Natural killer cell treated with Interleukin-12 subunit alpha and Interleukin-12 subunit beta and Interleukin-15 and Interleukin-18, amount 100 ng/mL, for 72 hours (primary cell): ENCODE measurements at places on chromosomes 13 and 19. TPM values are rescaled to one million over a fixed set of nuclear protein-coding genes. Genes with fewer than 3 reads are reported as not detected.

Gene CEACAM7
- total RNA-seq: not detected

Gene SIGLECL1
- total RNA-seq: not detected

- DNase-seq: no peak
- H3K4me1 ChIP-seq: no peaks in the 10 kb centered on the region
- H3K36me3 ChIP-seq: no peaks in the 10 kb centered on the region
- H3K27ac ChIP-seq: no peak overlapping the region
Observed at GRCh38 chr13:109144693-109145437, 515.5 kb downstream of the MYO16 start.

Gene FLT3LG
- total RNA-seq: 80.4 TPM

Gene MZF1
- total RNA-seq: 20.9 TPM

Gene ELSPBP1
- total RNA-seq: not detected

GRCh38 chr13:93146584-93147297 lies 79.9 kb upstream of the GPC6 start:
- no peak overlapping the region for H3K27ac ChIP-seq
- DNase-seq: no peak
- no peaks in the 10 kb centered on the region for H3K27me3 ChIP-seq
- no peak overlapping the region for H3K4me3 ChIP-seq
- no peaks in the 10 kb centered on the region for H3K4me1 ChIP-seq
- no peaks in the 10 kb centered on the region for H3K36me3 ChIP-seq
